ENCODE measurements at places on chromosomes 5 and 9.

- no peak for DNase-seq
Measured at GRCh38 chr5:5380298-5380697, 42.2 kb upstream of the ICE1 start.

GRCh38 chr9:34001951-34002350 lies 46.7 kb downstream of the UBAP2 start:
- no peak for DNase-seq

GRCh38 chr9:114824110-114824509 lies 18.3 kb upstream of the TNFSF15 start:
- DNase-seq: no peak

- DNase-seq: no peak
Measured at GRCh38 chr5:16065831-16066230, 113.8 kb downstream of the MARCHF11 start.

GRCh38 chr5:88664645-88665044 lies 218.3 kb downstream of the MEF2C start:
- no peak for DNase-seq

- no peak for DNase-seq
Measured at GRCh38 chr5:27474047-27474309, 435.6 kb upstream of the CDH9 start.

DNA sequence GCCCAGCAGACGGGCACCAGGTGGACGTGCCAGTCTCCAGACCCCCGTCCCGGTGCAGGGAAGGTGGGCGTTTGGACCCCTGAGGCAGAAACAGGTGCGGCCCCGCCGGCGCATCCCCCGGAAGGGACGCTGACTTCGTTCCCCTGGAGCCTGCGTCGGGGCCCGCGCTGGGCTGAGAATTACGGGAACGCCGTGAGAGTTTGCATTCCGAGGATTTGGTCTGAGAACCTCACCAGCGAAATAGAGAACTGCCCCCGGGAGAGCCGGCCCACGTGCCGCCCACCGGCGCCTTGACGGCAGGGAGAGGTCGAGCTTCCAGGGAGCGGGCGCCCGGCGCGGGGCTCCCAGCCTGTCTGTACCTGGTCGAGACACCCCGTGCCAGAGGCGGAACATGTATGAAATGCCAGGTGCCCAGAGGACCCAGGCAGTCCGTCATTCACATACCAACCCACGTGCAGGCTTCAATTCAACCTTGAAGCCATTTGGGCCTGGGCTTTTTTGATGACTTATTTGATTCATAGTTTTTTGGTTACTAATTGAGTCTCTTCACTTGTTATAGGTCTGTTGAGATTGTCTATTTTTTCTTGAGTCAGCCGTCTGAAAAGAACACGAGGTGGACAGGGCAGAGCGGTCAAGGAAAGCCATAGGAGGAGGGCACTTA lies 877 bp upstream of the CAMSAP1 start:
- DNase-seq: no peak

DNA sequence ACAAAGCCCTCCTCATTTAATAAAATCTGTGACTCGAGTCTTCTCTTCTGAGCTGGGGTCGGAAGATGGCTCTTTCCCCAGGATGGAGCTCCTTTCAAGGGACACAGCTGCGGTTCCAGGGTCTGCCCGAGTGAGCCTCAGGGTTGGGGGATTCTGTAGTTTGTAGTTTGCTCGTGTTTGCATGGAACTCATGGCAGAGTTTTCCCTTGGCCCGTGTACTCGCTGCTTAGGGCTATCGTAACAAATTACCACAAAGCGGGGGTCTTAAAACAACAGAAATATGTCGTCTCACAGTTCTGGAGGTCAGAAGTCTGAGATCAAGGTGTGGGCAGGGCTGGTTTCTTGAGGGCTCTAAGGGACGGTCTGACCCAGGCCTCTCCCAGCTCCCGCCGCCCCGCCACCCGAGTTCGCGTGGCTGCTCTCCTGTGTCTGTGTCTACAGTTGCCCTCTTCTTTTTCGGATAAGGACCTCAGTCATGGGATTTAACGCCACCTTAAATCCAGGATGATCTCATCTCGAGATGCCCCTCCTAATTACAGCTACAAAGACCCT lies 13.9 kb upstream of the LPCAT1 start:
- no peak for DNase-seq

GRCh38 chr9:15512204-15512603 lies 1.4 kb upstream of the PSIP1 start:
- DNase-seq: no peak

- no peak for DNase-seq
Measured at GRCh38 chr5:180639741-180640610, 9.4 kb downstream of the FLT4 start.

- no peak for DNase-seq
Measured at GRCh38 chr5:16805486-16805885, 130.6 kb downstream of the MYO10 start.

DNA sequence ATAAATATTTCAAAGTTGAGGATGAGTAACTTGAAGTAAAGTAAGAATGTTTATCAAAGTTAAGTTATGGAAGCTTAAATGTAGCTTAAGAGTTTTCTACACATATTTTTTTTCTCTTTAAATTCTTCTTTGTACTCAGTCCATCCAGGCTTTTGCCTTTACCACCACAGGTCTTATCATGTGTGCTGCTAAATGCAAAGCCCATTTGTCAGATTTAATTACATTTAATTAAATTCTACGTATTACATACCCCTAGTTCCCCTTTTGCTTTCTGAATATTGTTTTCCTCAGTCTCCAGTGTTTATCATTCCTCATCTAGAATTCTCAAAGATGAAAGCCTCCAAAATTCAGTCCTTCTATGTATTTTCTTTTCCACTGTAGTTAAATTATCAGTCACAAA lies 1841.9 kb downstream of the EFNA5 start:
- no peak for DNase-seq

DNA sequence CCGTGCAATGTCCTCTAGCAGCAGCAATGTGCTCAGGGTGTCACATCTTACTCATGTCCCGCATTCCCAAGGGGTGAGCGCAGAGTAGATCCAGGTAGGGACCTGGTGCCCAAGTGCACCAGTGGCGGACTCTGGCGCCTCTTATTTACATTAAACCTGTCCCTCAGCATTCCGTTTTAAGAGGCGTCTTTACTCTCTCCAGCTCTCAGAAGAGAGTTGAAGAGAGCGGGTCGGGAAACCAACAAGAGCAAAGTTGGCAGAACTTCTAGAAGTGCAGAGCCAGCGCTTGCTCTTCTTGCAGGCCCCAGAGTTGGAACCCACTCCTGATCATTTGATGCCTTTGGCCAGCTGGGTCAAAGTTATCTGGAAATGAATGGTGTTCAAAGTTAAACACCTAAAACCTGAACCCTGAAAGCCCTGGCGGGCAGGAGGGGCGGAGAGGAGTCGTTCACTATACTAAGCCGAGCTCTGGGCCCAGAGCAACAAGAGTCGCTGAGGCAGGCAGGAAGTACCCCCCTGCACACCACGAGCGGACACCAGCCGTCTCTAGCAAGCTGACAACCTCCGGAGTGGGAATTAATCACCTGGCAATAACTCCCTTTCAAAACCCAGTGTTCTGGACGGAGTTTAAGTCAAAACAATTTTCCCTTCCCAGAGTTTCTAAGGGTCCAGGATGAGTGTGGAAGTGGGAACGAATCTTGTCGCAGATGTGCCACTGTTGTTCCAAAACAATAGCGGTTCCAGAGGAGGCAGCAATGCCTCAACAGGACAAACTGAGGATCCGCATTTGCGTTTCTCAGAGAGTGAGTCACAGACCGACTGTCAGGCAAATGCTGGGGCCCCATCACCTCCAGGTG lies 122.8 kb downstream of the TMEM161B start:
- no peak for DNase-seq

DNA sequence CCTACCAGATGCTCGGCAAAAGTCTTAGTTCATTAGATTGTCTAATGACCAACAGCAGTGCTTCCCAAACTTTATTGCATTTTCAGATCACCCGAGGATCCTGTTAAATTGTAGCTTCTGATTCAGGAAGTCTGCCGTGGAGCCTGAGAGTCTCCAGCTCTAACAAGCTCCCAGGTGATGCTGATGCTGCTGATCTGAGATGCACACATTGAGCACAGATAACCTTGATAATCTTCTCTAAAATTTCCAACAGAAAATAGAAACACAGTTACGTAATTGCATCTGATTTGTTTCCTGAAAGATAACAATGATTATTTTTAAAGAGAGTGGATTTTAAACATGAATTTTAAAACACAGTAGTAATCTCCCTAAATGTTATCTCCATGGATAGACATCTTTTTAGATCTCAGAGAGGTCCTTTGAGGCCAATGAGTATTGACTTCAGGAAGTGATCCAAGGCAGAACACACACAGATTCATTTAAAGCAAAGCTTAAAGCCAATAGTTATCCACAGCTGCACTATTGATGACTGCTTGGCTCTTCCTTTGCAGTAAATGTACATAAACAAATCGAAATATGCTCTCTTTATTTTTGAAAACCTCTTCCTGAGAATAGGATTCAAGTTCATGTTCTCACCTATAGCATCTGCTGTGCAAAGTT lies 122.8 kb upstream of the TNPO1 start:
- DNase-seq: no peak

DNA sequence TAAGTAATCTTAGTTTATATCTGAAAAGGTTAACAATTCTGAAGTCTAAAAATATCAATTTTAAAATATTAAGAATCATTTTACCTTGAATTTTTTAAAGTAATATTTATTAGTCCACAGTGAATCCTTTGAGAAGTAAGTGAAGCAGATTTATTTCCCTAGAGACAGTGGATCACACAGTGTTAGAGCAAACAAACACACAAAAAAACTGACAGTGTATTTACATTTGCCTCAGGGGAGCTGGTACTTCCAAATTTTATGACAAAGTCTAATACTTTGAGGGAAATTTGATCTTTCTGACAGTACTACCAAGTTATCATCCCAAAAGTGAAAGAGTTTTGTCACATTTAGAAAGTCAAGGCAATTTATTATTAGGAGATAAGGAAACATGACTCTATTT lies 1750.6 kb upstream of the CDH9 start:
- no peak for DNase-seq

DNA sequence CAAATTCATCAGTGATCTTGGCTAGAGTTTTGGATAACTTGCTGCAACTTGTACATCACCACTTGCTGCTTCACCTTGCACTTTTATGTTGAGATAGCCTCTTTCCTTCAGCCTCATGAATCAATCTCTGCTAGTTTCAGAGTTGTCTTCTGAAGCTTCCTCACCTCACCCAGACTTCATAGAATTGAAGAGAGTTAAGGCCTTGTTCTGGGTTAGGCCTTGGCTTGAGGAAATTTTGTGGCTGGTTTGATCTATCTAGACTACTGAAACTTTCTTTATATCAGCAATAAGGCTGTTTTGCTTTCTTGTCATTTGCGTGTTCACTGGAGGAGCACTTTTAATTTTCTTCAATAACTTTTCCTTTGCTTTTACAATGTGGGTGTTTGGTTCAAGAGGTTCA lies 12.8 kb downstream of the FER start:
- no peak for DNase-seq

DNA sequence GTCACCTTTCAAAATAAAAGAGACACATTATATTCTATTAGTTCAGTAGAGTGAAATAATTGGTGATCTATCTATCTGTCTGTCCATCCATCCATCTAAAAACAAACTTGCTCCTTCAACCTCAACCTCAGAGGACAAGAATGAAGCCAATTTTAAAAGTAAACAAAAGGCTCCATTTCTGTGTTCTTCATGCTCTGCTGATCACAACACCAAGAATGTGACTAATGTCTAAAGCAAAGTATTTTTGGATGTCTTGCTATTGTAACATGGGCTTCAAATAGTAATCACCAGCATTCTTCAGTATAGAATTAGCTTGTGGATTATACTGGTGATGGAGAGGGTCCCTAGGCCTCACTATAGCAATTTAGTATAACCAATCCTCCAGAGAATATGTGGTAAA lies 1304.4 kb downstream of the MAT2B start:
- peak; percentile 34 for DNase-seq

- DNase-seq: no peak
Measured at GRCh38 chr9:35935261-35935660, 22.7 kb downstream of the OR2S2 start.

- DNase-seq: no peak
Measured at GRCh38 chr5:91042936-91043255, 340.2 kb downstream of the ARRDC3 start.

- DNase-seq: no peak
Measured at GRCh38 chr9:105346273-105346672, 101.6 kb upstream of the FSD1L start.

- DNase-seq: peak; percentile 25
Measured at GRCh38 chr9:136045595-136046553, 49.2 kb downstream of the NACC2 start.

- DNase-seq: no peak
Measured at GRCh38 chr5:94245608-94246007, 372.8 kb downstream of the KIAA0825 start.
